CD4-positive, alpha-beta T cell (primary cell): ENCODE measurements at places on chromosomes 1 and 21.
A peak's percentile ranks its signal among the peaks of the same experiment; 100 is the strongest.

DNA sequence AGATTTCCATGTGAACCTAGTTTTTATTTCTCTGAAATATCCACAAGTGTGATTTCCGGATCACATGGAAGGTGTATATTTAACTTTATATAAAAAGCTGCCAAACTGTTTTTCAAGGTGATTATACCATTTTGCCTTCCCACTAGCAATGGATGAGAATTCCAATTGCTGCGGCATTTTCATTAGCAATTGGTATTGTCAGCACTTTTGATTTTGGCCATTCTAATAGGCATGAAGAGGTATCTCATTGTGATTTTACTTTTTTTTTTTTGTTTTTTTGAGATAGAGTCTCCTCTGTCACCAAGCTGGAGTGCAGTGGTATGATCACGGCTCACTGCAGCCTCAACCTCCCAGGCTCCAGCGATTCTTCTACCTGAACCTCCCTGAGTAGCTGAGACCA is 5.0 kb upstream of the CYB5R1 start:
- no peak for DNase-seq
- no peaks in the 10 kb centered on the region for H3K27me3 ChIP-seq
- peaks cover 22% of the 10 kb centered on the region for H3K4me1 ChIP-seq
- H3K4me3 ChIP-seq: no peak overlapping the region
- no peak overlapping the region for H3K27ac ChIP-seq

GRCh38 chr1:108780937-108781574 is 34.6 kb downstream of the STXBP3 start:
- no peaks in the 10 kb centered on the region for H3K27me3 ChIP-seq
- H3K4me3 ChIP-seq: no peak overlapping the region
- H3K4me1 ChIP-seq: no peaks in the 10 kb centered on the region

- no peaks in the 10 kb centered on the region for H3K36me3 ChIP-seq
- no peak for DNase-seq
- no peaks in the 10 kb centered on the region for H3K27me3 ChIP-seq
- no peak overlapping the region for H3K27ac ChIP-seq
- H3K4me3 ChIP-seq: no peak overlapping the region
- H3K4me1 ChIP-seq: no peaks in the 10 kb centered on the region
Observed at GRCh38 chr21:37767984-37768383, 148.3 kb downstream of the KCNJ6 start.

GRCh38 chr1:36323636-36324352 is at the start of gene EVA1B:
EVA1B (minus strand) TSS chr1:36323645; CDS start chr1:36323037, 608 bp downstream.
- H3K36me3 ChIP-seq: no peaks in the 10 kb centered on the region
- no peak within 1 kb of the TSS for H3K27ac ChIP-seq
- H3K27me3 ChIP-seq: no peaks in the 10 kb centered on the region

DNA sequence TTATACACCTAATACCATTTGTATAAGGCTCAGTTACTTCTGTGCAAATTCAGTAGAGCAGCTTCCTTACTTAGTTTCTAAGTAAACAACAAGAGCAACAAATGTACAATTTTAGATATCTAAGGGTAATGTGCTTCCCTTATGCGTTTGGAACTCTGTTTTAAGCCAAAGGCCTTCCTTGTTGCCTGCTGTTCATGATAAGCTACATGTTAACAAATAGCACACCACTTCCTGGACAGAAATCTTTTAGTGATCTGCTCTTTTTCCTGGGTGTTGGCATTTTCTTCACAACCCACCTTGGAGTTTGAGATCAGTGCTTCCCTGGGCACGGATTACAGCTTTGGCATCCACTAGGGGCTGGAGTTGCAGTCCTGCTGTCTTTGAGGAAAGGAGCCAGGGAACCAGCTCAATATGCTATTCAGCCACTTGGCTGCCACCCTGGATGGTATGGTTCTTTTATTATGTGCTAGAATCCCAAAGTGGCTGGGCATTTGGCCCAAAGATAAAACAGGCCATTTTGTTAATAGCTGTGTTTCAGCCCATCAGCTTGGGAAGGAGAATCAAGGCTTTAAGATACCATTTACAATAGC is 55.6 kb upstream of the ADAR start:
- peaks cover 8% of the 10 kb centered on the region for H3K27me3 ChIP-seq
- DNase-seq: no peak
- no peaks in the 10 kb centered on the region for H3K36me3 ChIP-seq
- no peak overlapping the region for H3K4me3 ChIP-seq
- no peak overlapping the region for H3K27ac ChIP-seq

- no peak overlapping the region for H3K27ac ChIP-seq
- no peak overlapping the region for H3K4me3 ChIP-seq
- DNase-seq: no peak
- H3K4me1 ChIP-seq: no peaks in the 10 kb centered on the region
- H3K27me3 ChIP-seq: no peaks in the 10 kb centered on the region
Observed at GRCh38 chr21:34797201-34797525, 128.4 kb downstream of the CLIC6 start.

GRCh38 chr1:36816348-36816747 is 218.0 kb downstream of the GRIK3 start:
- H3K4me3 ChIP-seq: no peak overlapping the region
- no peak overlapping the region for H3K27ac ChIP-seq
- H3K36me3 ChIP-seq: no peaks in the 10 kb centered on the region
- DNase-seq: no peak
- no peaks in the 10 kb centered on the region for H3K27me3 ChIP-seq

DNA sequence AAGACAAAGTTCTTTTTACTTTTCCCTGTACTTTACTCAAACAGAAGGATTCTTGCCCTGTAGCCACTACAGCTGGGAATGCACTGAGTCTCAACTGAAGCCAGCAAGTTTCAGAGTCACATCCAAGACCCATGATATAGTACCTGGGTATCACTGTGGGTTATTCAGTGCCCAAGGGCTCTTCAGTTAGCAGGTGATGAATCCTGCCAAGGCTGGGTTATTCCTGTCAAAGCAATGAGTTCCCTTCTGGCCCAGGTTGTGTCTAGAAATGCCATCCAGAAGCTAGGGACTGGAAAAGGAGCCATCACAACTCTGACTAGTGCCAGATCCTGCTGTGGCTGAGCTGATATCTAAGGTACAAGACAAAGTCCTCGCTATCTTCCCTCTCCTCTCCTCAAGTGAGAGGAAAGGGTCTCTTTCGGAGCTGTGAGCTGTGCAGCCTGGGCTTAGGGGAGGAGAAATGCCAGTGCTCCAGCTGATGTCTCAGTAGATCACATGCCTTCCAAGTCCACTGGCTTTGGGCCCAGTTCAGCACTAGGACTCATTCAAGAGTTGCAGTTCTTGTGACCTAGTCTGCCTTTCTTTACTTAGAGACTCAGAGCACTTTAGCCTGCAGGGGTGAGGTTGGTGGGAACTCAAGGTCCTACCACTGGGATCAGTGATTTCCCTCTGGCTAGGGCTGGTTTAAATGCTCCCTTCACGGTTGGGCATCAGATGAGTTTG is 369.4 kb downstream of the TBX15 start:
- no peaks in the 10 kb centered on the region for H3K27me3 ChIP-seq
- no peaks in the 10 kb centered on the region for H3K4me1 ChIP-seq
- no peak for DNase-seq

GRCh38 chr21:40768056-40768455 is 78.9 kb downstream of the DSCAM start:
- H3K27me3 ChIP-seq: no peaks in the 10 kb centered on the region
- no peak overlapping the region for H3K27ac ChIP-seq
- H3K4me3 ChIP-seq: no peak overlapping the region

- no peaks in the 10 kb centered on the region for H3K4me1 ChIP-seq
- H3K36me3 ChIP-seq: no peaks in the 10 kb centered on the region
- peaks cover 2% of the 10 kb centered on the region for H3K27me3 ChIP-seq
- no peak overlapping the region for H3K27ac ChIP-seq
Observed at GRCh38 chr1:209048941-209049669, 534.4 kb upstream of the CAMK1G start.

DNA sequence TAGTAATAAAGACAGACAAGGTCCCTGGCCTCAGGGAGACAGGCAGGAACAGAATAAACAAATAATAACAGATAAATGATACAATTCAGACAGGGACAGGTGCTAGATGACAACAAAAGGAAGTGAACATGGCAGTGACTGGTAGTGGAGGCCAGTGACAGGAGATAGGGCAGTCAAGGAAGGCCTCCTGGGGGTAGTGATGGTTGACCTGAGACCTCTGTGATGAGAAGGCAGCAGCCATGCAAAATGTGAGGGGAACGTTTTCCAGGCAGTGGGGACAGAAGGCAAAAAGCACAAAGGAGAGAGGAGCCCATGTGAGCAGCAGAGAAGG is 18.5 kb downstream of the OPTC start:
- DNase-seq: no peak
- no peaks in the 10 kb centered on the region for H3K27me3 ChIP-seq
- H3K27ac ChIP-seq: peak overlapping the region; percentile 67
- peaks cover 24% of the 10 kb centered on the region for H3K4me1 ChIP-seq
- H3K4me3 ChIP-seq: no peak overlapping the region
- no peaks in the 10 kb centered on the region for H3K36me3 ChIP-seq

DNA sequence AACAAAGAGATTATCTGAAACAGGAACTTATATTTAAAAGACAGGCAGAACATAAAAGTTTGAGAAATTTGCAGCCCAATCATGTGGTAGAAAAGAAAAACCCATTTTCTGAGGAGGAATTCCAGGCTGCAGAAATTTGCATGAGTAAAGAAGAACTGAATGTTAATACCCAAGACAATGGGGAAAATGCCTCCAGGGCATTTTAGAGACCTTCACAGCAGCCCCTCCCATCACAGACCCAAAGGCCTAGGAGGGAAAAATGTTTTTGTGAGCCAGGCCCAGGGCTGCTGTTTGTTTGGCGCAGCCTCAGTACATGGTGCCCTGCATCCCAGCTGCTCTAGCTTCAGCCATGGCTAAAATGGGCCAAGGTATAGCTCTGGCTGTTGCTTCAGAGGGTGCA is 554.3 kb upstream of the CHRM3 start:
- no peaks in the 10 kb centered on the region for H3K4me1 ChIP-seq
- H3K27me3 ChIP-seq: no peaks in the 10 kb centered on the region
- no peak for DNase-seq
- no peak overlapping the region for H3K27ac ChIP-seq

GRCh38 chr1:178645157-178645807 is 79.8 kb upstream of the RALGPS2 start:
- no peaks in the 10 kb centered on the region for H3K27me3 ChIP-seq
- H3K36me3 ChIP-seq: no peaks in the 10 kb centered on the region
- DNase-seq: no peak
- no peaks in the 10 kb centered on the region for H3K4me1 ChIP-seq
- no peak overlapping the region for H3K27ac ChIP-seq

DNA sequence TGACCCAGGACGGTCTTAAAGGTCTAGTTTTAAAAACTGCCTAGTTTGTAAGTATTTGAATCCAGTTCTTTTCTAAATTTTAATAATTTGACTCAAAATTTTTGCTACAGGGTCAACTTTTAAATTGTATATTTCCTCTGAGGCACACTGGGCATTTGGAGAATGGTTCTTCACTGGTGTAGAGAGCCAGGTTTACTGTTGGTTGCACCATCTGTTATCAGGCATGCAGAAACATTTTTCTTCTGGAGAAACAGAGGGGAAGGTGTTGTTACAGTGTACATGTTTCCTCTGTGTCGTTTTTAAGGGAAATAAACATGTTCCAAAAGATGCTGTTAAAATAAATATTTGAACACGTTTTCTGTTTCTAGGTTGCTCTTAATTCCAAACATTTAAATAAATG is 39.0 kb upstream of the RWDD3 start:
- no peaks in the 10 kb centered on the region for H3K27me3 ChIP-seq
- no peak overlapping the region for H3K27ac ChIP-seq
- no peak for DNase-seq
- no peak overlapping the region for H3K4me3 ChIP-seq

DNA sequence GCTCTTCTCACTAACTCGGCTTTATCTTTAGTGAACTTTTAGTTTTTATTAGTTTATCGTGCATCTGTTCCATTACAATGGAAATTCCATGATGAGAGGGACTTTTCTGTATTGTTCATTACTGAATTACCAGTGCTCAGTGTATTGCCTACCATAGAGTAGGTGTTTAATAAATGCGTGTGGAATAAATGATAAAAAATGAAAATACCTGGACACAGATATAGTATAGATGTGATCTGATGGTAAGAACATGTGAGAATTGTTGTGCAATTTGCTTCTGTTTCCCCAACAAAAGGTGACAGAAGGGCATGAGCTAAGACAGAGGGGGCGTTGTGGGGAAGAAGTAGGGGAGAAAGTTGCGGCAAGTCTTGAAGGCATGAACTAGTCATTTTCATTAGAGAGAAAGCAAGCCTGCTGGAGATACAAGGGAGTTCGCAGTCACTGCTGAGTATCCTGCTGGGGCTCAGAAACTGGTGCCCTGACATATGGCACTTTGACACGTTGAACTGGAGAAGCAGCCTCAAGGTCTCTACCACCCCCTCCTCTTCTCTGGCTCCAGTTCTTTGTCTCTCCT is 5.6 kb upstream of the COG2 start:
- H3K27ac ChIP-seq: no peak overlapping the region
- DNase-seq: no peak
- H3K36me3 ChIP-seq: no peaks in the 10 kb centered on the region
- H3K4me3 ChIP-seq: no peak overlapping the region

GRCh38 chr21:44273046-44273445 is 11.3 kb upstream of the DNMT3L start:
- no peaks in the 10 kb centered on the region for H3K36me3 ChIP-seq
- H3K4me1 ChIP-seq: no peaks in the 10 kb centered on the region
- no peak overlapping the region for H3K27ac ChIP-seq
- no peaks in the 10 kb centered on the region for H3K27me3 ChIP-seq

DNA sequence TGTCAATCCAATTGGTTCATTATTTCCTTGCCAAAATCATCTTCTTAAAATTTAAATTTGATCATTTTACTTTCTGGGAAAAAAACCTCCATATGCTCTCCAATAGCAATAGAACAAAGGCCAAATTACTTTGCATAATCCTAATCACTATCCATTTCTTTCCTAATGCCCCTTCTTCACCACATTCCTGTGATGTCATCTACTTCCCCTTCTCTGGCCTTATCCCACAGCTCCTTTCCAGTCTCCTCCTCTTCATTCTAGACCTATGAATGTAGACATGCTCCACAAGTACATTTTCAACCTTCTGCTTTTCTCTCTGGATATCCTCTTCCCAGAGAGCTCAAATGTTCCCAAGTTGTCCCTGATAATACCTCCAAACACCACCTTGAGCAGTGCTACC is 216.6 kb downstream of the MRPL39 start:
- no peak for DNase-seq
- H3K27ac ChIP-seq: no peak overlapping the region
- H3K4me3 ChIP-seq: no peak overlapping the region
- no peaks in the 10 kb centered on the region for H3K4me1 ChIP-seq
- no peaks in the 10 kb centered on the region for H3K36me3 ChIP-seq
- H3K27me3 ChIP-seq: no peaks in the 10 kb centered on the region

GRCh38 chr1:194043984-194044755 is 857.8 kb upstream of the B3GALT2 start:
- no peak overlapping the region for H3K27ac ChIP-seq
- H3K4me3 ChIP-seq: no peak overlapping the region
- H3K36me3 ChIP-seq: no peaks in the 10 kb centered on the region

DNA sequence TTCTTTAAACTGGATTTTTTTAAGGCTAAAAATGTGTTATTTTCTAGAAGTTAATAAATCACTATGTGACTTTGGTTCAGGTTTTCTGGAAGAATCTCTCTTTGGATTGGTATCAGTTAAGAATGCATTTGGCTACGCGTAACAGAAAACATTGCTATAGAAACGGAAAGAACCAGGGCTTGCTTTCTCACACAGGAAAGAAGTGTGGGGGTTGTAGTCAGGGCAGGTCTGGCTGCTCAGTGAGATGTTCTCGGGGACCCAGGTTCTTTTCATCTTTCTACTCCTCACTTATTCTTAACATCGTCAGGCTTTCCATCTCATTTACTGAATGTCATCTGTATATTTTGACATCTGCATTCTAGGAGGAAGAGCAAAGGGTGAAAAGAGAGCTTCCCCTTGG is 191.4 kb downstream of the ZBTB18 start:
- no peak overlapping the region for H3K27ac ChIP-seq
- no peak overlapping the region for H3K4me3 ChIP-seq
